ENCODE measurements at places on chromosomes 5 and 9.

DNA sequence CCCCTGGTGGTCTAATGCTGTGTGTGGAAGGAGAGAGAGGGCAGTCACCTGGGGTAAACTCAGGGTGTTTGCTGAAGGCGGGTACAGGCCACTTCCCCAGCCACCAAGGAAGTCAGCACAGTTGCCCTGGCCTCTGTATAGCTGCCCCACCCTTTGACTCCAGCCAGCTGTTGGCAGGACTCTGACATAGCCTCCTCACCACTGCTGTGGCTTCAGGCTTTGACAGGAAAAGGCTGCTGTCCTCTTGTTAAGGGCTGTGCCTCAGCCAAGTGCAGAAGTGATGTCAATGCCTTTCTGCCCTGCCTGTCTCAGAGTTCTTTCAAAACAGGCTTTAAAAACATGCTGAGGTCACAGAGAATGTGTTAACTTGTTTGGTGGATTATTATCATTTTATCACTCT lies 487.2 kb upstream of the KLF4 start:
- no peak for DNase-seq

DNA sequence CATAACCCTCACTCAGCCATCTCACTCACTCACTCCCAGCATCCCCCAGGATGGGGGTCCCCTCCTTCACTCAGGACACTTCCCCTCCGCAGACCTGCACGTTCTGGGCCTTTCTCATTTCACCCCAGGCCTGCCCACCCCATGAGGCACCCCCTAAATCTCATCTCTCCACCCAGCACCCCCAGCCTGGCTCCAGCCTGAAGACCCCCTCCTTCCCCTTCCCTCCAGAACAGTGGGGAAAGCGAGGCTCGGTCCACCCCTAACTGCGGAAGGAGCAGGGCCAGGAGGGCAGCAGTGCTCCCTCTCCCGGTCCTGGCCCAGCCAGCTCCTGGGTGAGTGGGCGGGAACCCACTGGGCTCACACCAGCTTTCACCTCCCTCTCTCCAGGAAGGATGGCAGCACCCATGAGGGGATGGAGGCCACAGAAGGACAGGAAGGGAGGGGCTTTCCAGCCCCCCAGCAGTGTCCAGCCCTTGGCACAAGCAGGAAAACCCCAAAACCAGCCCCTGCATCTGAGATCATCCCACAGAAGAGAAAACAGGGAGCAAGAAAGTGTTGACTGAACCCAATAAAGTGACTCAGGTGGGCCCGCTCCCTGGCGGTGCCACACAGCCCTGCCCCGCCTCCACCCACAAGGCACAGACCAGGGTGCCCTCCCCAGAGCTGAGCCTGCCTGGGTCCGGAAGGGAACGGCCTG lies 55.0 kb downstream of the LRSAM1 start:
- DNase-seq: no peak

DNA sequence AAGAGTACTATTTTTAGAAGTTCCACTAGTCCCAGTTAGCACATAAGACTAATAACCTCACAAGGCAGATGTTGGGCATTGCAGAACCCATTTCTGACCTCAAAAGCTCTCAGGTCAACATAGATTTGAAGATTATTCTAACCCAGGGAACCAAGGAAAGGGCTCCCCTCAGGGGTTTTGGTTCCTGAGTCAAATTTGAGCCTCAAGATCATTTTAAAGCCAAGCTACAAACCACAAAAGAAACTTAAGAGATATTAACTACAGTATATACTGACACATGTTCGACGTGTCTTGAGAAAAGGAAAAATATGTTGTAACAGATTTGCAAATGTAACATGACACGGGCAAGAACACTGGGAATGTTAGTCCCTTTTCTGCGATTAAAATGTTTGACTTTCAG lies 88.6 kb downstream of the GNAQ start:
- no peak for DNase-seq

DNA sequence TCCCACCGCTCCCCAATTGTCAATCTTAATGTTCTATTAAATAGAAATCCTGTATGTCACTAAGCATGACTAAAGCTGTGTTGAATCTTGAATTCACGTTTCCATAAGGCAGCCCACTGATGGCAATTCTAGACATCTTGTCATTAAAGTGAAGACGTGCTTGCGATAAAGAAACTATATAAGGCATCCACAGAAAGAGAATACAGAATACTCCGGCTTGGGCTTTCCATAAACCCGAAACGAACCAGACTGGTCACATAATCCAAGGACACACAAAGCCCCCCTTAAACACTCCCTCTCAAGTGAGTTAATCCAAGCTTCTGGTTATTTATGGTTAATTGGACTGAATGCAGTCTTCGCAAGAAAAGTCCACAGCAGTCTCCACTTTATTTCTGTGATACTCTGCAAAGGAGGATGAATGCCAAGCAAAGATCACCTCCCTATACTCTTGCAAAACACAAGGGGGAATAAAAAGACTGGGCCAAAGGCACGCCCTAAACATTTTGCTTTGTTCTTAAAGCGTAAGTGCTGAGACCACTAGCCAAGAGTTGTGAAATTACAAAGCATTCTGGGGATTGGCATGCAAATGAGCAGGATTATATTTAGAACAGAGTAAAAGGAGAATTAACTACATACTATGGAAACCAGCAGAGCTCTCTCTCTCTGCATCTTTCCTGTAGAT lies 54.7 kb downstream of the DPYSL3 start:
- no peak for DNase-seq

DNA sequence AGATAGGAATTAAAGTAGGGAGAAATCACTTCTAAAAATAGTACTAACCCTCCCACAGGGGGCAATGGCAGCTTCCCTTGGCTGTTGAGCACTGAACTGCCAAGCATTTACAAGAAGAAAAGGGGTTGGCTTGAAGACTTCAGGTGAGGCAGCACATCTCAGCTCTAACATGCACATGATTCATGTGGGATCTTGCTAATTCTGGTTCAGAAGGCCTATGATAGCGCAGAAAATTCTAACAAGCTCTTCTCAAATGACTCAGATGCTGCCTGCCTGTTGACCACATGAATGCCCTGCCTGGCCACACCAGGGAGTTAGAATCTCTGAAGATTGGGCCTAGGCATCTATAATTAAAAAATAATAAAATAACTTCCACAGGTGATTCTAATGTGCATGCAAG lies 22.6 kb downstream of the CD180 start:
- no peak for DNase-seq

- peak; percentile 72 for DNase-seq
Measured at GRCh38 chr9:136220017-136220729, 15.2 kb upstream of the LHX3 start.

DNA sequence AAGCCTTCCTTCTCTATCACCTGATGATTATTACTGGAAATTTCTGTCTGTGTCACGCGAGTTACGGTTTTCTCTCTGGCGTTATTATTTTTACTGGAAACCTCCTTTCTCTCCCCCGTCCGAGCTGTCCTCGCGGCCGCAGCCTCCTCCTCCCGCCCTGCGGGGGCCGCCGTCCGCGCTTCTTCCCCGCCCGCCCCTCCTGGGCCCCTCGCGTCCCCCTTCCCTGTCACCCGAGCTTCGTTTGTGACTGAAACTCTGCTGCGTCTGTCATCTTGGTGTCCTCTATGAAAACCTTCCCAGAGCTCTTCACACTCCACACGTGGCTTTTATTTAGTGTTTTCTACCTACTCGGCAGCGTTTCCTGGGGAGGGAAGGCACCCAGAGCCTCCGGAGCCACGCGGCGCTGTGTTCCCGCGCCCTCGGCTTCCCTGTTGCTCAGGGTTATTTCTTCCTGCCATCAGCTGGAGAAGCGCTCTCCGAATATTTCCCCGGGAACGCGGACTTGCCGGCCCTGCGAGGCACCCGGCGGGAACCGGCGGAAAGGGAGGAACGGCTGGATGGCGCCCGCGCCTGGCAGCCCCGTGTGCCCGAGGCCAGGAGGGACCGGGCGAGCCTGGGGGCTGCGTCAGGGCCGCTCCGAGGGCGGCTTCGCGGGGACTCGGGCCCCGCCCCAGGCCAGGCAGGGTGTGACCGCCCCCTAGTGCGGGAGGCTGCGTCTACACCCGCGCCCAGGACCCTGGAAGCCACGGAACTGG lies 33.9 kb downstream of the TRIP13 start:
- peak; percentile 22 for DNase-seq

Data from activated CD8-positive, alpha-beta memory T cell treated with anti-CD3 and anti-CD28 coated beads, Interleukin-2, amount 10 ng/mL, durations not matched to agents 7 days and 5 days (primary cell).